Right cardiac atrium (tissue), 5 donors: ENCODE measurements at places on chromosomes 7 and 10. TPM values are rescaled to one million over a fixed set of nuclear protein-coding genes. Genes with fewer than 3 reads are reported as not detected.

The C10orf105 gene
- 0.09 TPM for polyA plus RNA-seq

The PPP1R3A gene
- 39.0 TPM for polyA plus RNA-seq

The KNDC1 gene
- polyA plus RNA-seq: 0.23 TPM

The MEIG1 gene
- polyA plus RNA-seq: 0.34 TPM

The MLXIPL gene
- 14.8 TPM for polyA plus RNA-seq

The HOXA1 gene
- 0.14 TPM for polyA plus RNA-seq

The MYO1G gene
- 0.70 TPM for polyA plus RNA-seq

The KIFBP gene
- polyA plus RNA-seq: 29.2 TPM

The NKX6-2 gene
- polyA plus RNA-seq: 0.32 TPM

The CHRM2 gene
- polyA plus RNA-seq: 38.1 TPM

The SAP25 gene
- 0.79 TPM for polyA plus RNA-seq
